Activated CD4-positive, CD25-positive, alpha-beta regulatory T cell (primary cell): ENCODE measurements at places on chromosomes 2 and 18.

GRCh38 chr2:635687-636621, 41.3 kb downstream of the TMEM18 start:
- DNase-seq, result no peak

DNA sequence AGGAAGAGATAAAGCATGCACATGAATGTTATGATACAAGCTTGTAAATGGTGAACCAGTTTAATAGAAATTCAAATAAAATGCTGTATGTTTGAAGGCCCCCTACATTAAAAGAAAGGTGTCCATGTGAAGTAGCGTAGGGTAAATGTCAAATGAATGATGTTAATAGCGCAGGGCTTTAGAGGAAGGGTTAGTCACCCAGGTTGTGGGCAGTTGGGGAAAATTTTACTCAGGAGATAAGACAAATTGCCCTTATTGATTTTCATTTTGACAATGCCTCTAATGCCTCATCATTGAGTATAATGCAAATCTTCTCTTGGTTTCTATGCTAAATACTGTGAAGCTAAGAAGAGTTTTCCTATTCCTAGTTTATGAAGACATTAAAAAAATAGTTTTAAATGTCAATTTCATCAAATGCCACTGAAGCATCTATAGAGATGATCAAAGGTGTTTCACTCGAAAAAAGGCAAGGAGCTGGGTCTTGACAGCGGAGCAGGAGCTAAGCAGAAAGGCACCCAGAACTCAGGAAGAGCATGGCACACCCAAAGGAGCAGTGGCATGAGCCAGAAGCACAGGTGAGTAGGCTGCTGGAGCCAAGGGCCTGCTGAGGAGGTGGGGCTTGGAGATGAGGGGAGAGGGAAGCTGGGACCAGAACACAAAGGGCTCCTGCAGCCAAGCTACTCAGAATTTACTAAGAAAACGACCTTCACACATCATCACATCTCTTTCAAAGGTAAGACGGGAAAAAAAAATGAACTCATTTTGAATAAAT, 129.3 kb upstream of the ACKR3 start:
- no peak for DNase-seq

DNA sequence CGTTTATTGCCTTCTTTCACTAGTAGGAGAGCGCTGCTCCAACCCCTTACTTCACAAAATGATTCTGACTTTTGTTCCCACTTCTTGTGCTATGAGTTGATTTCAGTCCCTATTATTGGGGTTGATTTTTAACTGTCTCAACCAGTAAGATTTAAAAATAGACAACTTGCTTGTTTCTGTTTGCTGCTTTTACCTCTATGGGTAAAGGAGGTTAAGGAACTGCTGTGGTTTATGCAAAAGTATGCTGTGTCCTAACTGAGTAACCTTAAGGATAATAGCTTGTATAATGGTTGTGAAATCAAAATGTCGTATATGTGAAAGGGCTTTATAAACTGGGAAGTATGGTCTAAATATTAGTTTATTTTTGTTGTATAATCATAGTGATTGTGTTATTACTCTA, 22.6 kb downstream of the ALMS1 start:
- no peak for DNase-seq

GRCh38 chr2:161135951-161136593, 24.2 kb upstream of the TANK start:
- no peak for DNase-seq

DNA sequence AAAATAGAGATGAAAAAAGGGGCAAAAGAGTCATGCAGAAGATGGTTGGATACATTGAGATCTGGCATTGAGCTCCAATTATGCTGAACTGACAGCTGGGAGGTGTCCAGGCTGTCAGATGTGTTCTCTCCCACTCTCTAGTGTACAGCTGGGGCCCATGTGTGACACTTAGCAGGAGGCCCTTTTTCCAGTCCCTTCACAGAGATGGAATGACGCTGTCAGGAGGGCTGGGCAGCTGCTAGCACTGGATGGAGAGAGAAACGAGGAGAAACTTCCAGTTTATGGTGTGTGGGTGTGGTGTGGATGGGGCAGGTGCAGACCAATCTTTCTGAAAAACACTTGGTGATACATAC, 437.7 kb upstream of the HS6ST1 start:
- no peak for DNase-seq

DNA sequence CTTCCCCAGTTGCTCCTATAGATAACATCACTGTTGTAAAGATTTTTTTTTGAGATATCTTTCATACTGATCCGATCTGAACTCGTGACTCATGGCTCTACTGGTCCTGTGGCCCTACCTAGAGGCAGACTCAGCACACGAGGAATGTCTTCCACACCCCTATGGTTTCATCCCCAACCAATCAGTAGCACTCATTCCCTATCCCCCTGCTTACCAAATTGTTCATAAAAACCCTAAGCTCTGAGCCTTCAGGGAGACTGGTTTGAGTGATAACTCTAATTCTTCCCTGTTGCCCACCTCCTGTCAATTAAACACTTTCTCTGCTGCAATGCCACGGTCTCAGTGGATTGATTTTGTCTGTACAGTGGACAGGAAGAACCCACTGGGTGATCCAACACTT, 4.2 kb upstream of the SAP130 start:
- no peak for DNase-seq

- no peak for DNase-seq
These were observed 30.2 kb upstream of the SCLY start for GRCh38 chr2:238030422-238031155.

GRCh38 chr2:187435756-187436155, 12.3 kb downstream of the CALCRL start:
- DNase-seq, result no peak

DNA sequence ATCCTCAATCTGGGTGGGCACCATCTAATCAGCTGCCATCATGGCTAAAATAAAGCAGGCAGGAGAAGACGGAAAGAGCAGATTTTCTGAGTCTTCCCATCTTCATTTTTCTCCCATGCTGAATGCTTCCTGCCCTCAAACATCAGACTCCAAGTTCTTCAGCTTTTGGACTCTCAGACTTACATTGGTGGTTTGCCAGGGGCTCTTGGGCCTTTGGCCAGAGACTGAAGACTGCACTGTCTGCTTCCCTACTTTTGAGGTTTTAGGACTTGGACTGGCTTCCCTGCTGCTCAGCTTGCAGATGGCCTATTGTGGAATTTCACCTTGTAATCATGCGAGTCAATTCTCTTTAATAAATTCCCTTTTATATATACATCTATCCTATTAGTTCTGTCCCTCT, 36.6 kb downstream of the DIPK1C start:
- DNase-seq, result no peak

- no peak for DNase-seq
These were observed 213.6 kb downstream of the ATAD2B start for GRCh38 chr2:23713351-23713750.

DNA sequence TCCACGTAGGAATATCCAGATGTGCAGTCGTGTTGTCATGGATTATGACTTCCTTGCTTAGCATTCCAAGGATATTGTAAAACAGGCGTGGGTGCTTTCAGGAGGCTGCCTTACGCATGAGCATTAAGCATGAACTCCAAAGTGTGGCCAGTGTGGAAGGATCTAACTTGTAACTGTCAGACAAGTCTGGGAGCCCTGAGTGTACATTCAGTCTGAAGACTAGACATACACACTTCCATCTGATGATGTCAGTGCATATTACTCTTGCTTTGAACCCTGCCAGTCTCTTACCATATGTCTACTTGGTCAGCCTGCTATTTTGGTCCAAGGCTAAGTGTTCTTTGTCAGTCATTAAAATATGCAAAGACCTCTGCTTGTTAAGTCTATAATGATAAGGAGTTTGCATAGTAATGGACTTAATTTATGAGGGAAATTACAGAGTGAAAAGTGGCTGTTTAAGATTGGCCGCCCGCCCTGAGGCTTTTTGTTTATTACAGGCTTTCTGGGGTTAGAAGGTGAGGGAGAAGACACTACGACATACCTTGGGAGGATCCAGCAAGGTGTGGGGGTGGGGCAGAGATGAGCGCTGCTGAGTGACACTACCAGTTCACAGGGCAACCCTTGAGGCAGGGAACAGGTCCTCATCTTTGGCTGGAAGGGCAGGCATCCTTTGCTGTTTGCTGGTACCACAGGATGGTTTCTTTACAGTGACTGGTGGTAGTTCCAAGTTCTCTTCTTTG, 48.3 kb downstream of the CABLES1 start:
- DNase-seq, result no peak

GRCh38 chr18:75089748-75090327, 119.1 kb downstream of the PTGR3 start:
- DNase-seq, result no peak

DNA sequence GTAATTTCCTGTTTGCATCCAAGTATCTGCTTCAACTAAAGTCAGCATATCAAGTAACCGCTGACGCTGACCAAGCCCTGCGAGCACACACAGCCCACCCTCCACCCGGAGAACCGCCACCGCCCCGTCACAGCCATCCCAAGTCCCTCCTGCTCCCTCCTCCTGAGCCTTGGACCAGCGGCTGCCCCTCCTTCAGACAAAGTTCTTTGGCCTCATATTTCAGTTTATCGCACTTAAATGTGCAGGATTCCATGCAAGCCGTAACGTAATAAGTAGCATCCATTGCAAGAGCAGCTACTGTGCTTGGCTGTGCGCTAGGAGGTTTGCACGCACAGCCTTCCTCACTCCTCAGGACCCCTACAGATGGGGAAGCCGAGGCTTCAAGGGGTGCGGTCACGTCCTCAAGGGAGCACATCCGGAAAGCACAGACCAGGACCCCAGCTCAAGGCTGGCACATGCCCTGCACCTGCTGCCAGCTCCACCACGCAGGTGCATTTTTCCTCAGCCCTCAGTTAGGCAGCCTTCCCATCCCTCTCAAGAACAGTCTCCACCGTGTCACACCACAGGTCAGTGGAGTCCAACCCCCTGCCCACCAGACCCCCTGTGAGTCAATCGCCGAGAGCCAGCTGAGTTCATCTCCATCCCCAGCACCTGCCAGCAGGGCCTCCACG, 17.1 kb downstream of the PXDN start:
- DNase-seq, result no peak

- no peak for DNase-seq
These were observed 14.9 kb downstream of the SEPTIN2 start for GRCh38 chr2:241330616-241330981.

GRCh38 chr2:236858661-236859060, 227.0 kb upstream of the COPS8 start:
- no peak for DNase-seq

GRCh38 chr2:8567469-8568260, 114.2 kb upstream of the ID2 start:
- DNase-seq, result no peak

- DNase-seq, result no peak
These were observed 71.9 kb downstream of the BIN1 start for GRCh38 chr2:127034883-127035611.

DNA sequence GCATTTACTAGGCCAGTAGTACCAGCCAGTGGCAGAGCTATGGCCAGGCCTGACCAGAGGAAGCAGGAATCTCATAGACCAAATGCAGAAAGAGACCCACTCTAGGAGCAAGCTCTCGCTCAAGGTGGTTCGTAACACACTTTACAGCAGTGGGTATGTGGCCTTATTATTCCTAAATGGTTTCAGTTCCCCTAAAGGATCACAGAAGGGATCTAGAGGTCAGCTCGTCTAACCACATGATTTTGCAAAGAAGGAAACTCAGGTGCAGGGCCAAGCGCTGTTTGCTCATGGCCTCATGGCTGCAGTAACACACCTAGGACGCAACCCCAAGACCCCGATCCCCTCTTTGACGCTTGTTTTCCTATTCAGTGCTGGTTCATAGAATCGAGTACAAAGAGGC, 65.5 kb upstream of the ATG16L1 start:
- no peak for DNase-seq

DNA sequence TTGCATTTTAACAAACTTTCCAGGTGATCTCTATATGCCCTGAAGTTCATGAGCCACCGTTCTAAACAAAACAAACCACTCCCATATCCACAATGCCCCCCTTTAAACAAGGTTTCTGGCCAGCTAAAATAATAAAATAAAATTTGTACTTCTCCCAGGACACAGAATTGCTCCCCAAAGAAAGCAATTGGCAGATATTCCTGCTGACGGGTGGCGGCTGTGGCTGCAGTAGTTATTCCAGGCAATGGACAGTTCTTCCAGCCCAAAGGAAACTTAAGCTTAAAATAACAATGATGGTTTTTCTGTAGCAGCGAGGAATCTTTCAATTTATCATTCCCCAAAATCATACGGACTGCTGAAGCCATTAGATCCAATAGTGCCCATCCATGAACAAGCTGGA, 260.5 kb upstream of the ZNF521 start:
- no peak for DNase-seq

- DNase-seq, result no peak
These were observed 25.7 kb downstream of the PSMA8 start for GRCh38 chr18:26159353-26159752.

DNA sequence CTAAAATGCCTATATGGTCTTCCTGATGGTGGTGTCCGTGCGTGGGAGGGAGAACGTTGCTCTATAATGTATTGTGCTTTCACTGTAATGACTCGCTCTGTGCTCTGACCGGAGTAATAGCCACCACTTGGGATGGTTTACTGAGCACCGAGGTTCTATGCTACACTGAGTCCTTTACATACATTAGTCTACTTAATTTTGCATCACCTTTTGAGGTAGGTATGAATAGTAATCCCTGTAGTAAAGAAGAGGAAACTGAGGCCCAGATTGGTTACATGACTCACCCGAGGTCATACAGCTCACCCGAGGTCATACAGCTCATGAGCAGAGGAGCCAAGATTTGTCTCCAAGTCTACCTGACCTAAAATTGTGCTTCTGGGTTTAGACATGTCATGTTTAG, 79.5 kb downstream of the ARMC9 start:
- DNase-seq, result no peak

DNA sequence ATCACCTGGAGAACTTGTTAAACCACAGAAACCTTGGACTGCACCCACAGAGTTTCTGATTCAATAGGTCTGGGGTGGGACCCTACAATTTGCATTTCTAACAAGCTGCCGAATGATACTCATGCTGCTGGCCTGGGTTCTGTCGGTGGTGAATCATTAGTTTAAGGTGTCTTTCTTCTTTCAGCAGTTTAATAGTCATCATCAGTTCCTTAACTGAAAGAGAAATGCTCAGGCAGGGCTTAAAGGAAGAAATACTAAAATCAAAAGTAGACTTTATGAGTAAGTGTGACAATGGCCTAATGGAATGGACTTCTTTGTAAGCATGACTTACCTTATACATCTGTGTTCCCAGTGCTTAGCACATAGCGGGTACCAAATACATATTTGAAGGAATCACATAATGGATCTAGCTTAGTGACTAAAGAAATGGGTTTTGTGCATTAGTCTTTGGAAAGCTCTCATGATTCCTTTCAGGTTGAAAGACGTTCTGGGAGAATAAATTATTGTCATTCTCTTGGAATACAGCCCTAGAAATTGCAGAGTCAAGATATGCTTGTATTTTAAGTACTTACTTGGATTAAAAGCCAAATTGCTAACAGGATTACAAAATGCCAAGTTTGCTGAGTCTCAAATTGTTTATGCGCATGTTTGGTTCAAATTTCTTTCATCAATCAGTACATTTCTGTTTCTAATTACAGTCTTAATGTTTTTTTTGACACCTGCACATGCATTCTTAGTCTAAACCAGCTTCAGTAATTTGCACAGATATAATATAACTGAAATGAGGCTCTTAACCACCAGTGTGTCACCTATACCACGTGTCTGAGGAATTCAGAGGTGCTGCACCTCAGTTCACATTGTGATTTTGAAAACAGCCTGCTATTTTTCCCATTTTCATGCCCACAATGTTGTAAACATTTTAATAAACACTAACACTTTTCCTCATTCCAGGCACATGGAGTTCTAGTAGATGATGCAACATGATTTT, 220.3 kb upstream of the NRP2 start:
- no peak for DNase-seq
